ENCODE measurements at places on chromosomes 12 and 14.

- DNase-seq: no peak
Measured at GRCh38 chr14:38053666-38054065, 154.0 kb upstream of the SSTR1 start.

DNA sequence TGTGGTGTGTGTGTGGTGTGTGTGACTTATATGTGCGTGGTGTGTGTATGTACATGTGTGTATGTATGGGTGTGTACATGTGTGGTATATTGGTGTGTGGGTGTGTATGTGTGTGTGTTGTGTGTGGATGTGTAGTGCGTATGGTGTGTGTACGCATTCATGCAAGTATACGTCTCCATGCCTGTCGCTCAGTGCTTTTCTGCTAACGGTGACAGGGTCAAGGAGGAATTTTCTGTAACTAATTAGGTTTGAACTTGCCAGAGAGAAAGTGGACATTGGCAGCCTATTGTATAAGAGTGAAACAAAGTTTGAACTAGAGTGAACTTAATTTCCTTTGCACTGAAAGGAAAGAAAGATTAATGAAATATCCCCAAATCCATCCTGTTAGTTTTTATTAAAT is 120.9 kb upstream of the GSC start:
- DNase-seq: no peak

- no peak for DNase-seq
Measured at GRCh38 chr14:79608446-79608845, 602.9 kb downstream of the DIO2 start.

DNA sequence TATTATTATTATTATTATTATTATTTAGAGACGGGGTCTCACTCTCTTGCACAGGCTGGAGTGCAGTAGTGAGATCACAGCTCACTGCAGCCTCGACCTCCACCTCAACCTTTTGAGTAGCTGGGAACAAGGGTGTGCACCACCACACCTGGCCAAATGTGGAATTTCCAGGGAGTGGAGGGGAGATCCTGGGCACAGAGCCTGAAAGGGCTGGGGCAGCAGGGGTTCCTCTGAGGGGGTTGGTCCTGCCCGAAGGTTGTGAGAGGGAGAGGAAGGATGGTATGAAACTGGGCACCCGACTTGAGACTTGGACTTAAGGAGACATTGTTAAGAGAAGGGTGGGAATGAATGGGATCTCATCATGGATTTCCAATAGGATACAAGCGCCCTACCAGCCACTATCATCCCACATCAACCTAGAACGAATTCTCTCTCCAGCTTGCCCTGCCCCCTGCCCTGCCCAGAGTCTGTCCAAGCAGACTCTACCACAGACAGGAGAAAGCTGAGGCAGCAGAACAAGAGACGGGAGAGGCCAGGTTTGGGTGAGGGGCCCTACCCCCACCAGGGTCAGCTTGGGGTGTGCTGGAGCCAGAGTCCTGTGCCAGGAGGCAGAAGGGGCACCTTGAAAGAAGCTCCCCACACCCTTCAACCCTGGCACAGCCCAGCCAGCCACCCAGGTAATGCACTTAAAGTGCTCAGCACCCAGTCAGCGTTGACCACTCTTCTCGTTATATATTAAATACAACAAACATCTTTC is 2.4 kb upstream of the DYNC1H1 start:
- no peak for DNase-seq

GRCh38 chr14:74583689-74584434 is 28.2 kb downstream of the LTBP2 start:
- no peak for DNase-seq

GRCh38 chr14:89899917-89900663 is 54.4 kb downstream of the EFCAB11 start:
- peak; percentile 24 for DNase-seq

DNA sequence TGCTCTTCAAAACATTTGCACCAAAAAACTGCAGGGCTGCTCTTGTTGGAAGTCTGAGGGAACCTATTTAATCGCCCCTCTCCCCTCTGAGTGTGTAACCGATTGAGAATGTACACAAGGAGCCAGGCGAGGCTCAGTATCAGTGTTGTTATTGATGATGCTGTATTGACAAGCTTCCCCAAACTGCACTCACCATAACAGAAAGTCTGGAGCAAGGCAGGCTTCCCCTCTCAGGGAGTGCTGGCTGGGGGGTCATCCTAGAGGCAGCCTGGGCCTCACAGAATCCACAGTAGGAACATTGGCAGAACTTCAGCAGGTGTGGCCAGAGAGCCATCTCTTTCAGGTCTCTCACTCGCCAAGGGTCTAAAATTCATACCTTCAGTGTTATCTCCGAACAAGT is 58.1 kb upstream of the TUNAR start:
- DNase-seq: no peak

DNA sequence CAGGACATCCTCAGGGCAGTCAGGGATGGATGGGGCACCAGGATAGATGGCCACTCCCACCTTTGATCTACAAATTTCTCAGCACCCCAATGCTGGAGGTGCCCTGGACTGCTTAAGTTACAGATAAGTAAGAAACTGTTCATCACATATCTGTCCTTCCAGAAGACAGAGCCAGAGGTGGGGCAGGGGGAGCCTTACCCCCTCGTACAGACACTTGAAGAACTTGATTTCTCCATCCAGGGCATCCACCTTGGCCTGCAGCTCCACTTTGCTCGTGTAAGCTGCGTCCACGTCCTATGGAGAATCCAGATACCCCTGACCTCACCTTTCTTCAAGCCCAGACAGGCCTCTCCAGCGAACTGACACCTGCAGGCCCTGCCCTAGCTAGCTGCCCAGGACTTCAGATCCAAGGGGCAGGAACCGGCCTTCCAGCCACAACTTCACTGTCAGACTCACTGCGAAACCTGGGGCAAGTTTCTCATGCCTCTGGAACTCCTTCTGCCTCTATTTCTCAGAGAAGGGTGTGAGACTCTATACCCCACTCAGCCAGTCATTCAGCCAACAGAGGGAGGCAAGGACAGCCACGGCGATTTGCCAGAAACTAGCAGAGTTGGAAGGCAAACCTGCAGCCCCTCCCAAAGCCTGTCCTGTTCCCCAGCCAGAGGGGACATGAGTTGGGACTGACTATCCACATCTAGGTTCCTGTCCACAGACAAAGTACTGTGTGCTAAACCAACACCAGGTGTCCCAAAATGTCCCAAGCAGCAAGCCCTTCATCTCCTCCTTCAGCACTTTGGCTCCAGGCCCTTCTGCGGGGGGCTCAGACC is 3.8 kb downstream of the KRT73 start:
- no peak for DNase-seq

- peak; percentile 71 for DNase-seq
Measured at GRCh38 chr12:109720152-109720856, 6.7 kb downstream of the FAM222A start.

DNA sequence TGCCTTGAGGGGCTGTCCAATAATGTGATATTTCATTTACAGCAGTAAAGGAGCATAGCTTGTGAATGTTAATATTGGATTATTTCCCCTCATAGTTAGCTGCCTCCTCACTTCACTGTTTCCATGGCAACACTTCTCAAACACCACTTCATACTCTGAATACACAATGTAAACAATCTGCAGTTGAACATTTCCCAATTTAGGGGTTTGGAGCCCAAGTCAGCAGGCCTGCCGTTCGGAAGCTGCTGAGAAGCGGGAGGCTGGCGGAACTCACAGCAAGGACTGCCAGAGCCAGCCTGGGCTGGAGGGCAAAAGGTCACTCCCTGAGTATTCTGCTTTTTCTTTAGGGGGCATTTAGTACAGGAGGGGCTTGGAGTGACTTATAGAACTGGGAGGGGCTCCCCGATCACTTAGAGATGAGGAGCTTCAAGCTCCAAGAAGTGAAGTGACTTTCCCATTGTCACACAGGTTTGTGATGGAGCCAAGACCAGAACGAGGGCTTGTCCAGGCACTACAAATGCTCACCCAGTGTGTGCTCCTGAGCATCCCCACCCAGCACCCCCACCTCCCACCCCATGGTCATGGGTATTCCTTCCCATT is 12.1 kb upstream of the SLC24A4 start:
- no peak for DNase-seq

DNA sequence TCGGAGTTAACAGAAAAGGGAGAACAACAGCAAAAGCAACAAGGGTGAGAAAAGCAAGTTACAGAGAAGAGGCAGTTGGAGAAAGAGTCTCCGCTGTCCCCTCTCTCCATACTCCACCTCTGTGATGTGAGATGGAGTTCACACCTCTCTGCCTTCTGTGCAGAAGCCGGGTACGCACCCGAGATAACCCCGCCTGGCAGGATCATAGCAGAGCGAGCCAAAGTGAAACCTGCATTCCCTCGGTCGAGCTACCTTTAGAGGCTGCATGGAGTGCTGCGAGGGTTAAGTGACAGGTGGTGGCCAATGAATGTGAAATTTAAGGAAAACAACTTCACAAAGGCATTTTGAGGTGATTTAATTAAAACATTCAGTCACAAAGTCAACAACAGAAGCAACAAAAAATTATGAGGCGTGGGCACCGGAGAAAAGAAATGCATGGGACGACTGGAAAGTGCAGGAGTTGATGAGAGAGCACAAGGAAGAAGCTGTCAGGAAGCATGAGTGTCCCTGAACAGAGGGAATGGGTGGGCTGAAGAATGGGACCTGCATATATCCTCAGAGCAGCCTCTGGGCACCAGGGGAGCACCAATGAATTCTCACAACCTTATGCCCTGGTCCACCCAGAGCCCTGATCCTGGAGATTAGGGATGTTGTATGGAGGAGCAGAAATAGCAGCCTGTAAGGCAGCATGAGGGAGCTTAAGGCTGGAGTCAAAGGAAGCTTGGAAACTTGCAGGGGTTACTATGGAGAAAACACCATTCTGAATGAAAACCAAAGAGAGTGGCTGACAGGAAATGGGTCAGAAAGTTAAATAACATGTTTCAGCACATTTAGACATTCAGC is 208.3 kb downstream of the EMP1 start:
- no peak for DNase-seq

GRCh38 chr12:106919910-106920544 is 35.7 kb upstream of the TMEM263 start:
- DNase-seq: peak; percentile 33

DNA sequence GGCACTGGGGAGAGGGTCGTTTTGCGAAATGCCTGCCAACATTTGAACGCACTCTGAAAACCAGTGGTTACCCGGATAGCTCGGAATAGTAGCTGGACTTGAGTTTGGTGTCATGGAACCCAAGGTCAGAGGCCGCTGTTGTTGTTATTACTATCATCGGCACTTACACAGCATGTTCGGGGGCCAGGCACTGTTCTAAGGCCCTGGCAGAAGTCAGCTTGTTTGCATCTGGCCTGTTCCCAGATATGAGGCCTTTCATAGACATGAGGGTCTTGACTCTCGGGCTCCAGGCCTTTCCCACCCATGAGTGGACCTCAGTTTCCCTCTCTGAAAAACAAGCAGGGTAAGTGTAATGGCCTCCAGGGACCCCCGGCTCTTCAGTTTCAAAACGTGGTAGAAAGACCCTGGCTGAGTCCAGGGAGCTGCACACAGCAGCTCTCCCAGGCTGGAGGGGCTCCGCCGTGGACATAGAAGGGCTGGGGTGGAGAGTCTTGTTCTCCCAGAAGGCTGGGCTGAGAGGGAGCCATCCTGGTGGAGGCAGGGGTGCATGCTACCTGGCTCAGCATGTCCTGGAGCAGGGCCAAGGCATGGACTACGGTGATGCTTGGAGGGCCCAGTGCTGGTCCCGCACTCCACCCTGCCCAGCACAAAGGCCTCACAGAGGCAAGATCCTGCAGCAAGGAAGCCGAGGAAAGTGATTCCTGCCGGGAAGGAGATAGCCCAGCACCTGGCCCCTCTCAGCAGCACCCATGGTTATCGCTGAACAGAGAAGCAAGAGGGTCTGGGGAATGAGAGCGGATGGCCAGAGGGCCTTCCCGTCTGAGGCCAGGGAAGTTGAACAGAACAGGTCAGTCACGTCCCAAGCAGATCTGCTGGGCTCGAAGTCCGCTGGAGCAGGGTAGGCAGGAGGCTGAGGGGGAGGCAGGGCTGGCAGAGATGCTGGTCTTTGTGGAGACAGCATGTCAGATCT is 63.5 kb upstream of the C14orf180 start:
- DNase-seq: no peak

DNA sequence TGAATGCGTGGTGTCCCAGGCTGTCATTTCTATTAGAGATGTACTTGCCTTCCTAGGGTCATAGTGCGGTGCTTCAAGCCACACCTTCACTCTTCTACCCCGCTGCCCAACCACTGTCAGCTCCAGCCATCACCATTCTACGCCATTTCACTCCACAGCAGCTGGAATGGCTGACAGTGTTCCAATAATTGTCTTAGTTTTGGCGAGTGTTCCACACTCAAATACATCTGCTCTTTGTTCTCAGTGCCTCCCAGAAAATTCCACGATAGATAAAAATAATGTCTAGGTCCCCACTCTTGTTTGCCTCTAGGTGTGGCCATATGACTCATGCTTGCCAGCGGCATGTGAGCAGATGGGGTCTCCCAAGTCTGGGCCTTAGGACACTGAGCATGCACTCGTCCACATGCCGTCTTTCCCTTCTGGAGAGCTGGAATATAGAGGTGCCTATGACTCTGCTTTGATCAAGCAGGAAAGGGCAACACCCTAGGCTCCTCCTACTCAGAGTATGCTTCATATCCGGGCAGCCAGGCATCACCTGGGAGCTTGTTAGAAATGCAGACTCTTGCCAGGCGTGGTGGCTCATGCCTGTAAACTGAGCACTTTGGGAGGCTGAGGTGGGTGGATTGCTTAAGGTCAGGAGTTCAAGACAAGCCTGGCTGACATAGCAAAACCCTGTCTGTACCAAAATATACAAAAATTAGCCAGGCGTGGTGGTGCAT is 163.0 kb downstream of the BRMS1L start:
- no peak for DNase-seq

GRCh38 chr12:56206452-56207166 is 15.1 kb downstream of the RNF41 start:
- DNase-seq: peak; percentile 6

- no peak for DNase-seq
Measured at GRCh38 chr12:129494260-129494659, 409.6 kb downstream of the TMEM132D start.

DNA sequence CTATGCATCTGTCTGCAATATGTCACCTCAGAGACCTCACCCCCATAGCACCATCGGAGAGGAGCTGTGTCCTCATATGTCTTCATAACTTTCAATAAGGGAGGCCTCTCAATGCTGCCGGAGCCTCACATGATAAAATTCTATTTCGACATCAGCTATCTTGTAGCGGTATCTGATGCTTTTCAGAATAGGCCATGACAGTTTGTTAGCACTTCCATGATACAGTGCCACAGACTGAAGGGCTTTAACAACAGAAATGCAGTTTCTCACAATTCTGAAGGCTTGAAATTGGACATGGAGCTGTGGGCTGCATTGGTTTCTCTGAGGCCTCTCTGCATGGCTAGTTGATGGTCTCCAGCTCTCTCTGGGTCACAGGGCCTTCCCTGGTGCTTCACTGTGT is 125.0 kb upstream of the PZP start:
- DNase-seq: no peak

DNA sequence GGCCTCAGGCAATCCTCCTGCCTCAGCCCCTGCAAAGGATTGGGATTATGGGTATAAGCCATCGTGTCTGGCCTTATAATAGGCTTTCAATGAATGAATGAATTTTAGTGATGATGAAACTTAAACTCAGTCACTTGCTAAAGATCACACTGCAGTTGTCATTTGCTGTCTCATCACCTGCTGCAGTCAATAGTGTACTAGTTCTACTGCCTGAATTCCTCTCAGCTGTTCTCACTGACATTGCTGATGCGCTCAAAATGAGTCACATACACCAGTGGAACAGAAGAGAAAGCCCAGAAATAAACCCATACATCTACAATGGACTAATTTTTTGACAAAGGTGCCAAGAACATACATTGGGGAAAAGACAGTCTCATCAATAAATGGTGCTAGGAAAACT is 5.6 kb upstream of the SYNJ2BP start:
- no peak for DNase-seq

GRCh38 chr14:49786315-49786714 is 18.4 kb downstream of the KLHDC2 start:
- DNase-seq: no peak
